Renal cortex interstitium (tissue), 15 donors: ENCODE measurements at places on chromosomes 12 and 14. TPM values are rescaled to one million over a fixed set of nuclear protein-coding genes. Genes with fewer than 3 reads are reported as not detected.

Gene EGLN3
- polyA plus RNA-seq, result 19.3 TPM

Gene BCL2L14
- polyA plus RNA-seq, result 0.75 TPM

Gene FOXA1
- 2.6 TPM for polyA plus RNA-seq

Gene PROX2
- polyA plus RNA-seq, result 0.98 TPM

Gene LRFN5
- polyA plus RNA-seq, result 13.0 TPM

Gene STYK1
- polyA plus RNA-seq, result 0.80 TPM

Gene CYP27B1
- 1.2 TPM for polyA plus RNA-seq

Gene LUM
- 54.1 TPM for polyA plus RNA-seq

Gene TMEM121
- polyA plus RNA-seq, result 5.7 TPM

Gene C12orf54
- polyA plus RNA-seq, result 1.1 TPM

Gene KRT73
- polyA plus RNA-seq, result 0.04 TPM

Gene ENO2
- 25.7 TPM for polyA plus RNA-seq

Gene ZDHHC22
- 0.79 TPM for polyA plus RNA-seq

Gene RPGRIP1
- 0.36 TPM for polyA plus RNA-seq

Gene CCT2
- 251 TPM for polyA plus RNA-seq

Gene PZP
- 0.88 TPM for polyA plus RNA-seq

Gene PRIMA1
- polyA plus RNA-seq, result 1.1 TPM

Gene DERA
- polyA plus RNA-seq, result 48.5 TPM

Gene PLEK2
- polyA plus RNA-seq, result 1.7 TPM

Gene BHLHE41
- polyA plus RNA-seq, result 1.4 TPM

Gene KLHDC1
- 4.0 TPM for polyA plus RNA-seq

Gene GPX2
- polyA plus RNA-seq, result 0.59 TPM

Gene GUCY2C
- polyA plus RNA-seq, result 0.51 TPM

Gene KLRC3
- not detected for polyA plus RNA-seq

Gene FAM181A
- polyA plus RNA-seq, result not detected

Gene HNF1A
- polyA plus RNA-seq, result 21.6 TPM

Gene SLC4A8
- 4.1 TPM for polyA plus RNA-seq

Gene TMCC3
- polyA plus RNA-seq, result 40.2 TPM
